Neural crest cell (in vitro differentiated cells): ENCODE measurements at places on chromosomes 1 and 21.

DNA sequence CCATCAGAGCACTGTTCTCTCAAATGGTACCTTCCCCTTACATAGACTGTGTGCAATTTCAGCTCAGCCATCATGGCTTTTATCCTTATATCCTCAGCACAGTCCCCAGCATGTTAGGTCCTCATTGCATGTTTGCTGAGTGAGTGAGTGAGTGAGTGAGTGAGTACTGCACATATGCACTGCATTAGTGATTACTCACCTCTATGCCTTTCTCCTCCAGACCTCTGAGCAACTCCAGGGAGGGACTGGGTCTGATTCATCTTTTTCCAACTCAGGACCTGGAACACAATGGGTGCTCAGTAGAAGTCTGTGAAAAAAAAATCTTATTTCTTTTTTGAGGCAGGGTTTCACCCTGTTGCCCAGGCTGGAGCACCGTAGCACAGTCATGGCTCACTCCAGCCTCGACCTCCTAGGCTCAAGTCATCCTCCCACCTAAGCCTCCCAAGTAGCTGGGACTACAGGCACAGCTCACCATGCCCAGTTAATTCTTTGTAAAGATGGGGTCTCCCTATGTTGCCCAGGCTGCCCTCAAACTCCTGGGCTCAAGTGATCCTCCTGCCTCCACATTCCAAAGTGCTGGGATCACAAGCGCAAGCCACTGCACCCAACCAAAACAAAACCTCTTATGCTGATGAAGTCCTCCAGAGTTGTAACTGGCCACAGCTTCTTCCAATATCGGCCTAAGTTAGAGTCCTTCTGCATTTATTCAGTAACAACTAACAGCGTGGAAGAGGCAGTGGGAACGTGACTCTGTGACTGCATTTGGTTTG, 23.7 kb downstream of the RNU5D-1 start:
- peaks cover 6% of the 10 kb centered on the region for H3K4me1 ChIP-seq
- peaks cover 10% of the 10 kb centered on the region for H3K27me3 ChIP-seq
- no peak overlapping the region for H3K4me3 ChIP-seq
- H3K36me3 ChIP-seq, result peaks cover 5% of the 10 kb centered on the region

GRCh38 chr1:32112806-32113375, 5.0 kb downstream of the KPNA6 start:
- H3K27ac ChIP-seq, result no peak overlapping the region
- H3K4me1 ChIP-seq, result peaks cover 31% of the 10 kb centered on the region
- no peaks in the 10 kb centered on the region for H3K27me3 ChIP-seq
- H3K4me3 ChIP-seq, result no peak overlapping the region
- DNase-seq, result no peak
- no peaks in the 10 kb centered on the region for H3K36me3 ChIP-seq

DNA sequence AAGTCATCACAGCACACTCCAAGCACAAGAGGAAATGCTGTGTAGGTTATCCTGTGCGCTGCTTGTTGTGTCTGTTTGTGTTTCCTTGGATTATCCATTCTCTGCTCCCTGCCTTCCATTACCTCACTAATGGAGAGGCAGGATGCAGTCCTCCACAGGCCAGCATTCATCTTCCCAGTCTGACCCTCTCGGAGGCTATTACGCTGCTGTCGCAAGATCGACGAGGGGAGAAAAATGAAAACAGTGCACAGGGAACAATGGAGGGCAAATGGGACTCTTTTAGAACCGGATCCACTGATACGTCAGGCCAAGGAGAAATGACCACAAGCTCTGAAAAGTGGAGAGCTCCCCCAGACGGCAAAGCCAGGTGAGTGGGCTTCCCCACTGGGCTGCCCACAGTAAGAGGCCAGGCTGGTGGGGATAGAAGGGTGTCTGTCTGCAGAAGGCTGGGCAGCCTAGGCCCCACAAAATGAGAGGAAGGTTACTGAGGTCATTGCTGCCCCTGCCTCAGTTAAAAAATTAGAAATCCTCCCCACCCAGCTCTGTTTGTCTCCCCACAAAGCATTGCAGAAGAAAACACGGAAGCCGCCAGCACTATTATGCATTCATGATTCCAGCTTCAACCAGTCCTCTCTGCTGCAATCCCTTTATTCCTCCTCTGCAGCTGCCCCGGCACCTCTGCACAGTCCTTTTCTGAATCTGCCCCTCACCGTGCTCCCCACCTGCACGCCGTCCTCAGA, 21.7 kb downstream of the LRRN2 start:
- H3K4me3 ChIP-seq, result no peak overlapping the region
- H3K27ac ChIP-seq, result peak overlapping the region; percentile 4
- DNase-seq, result no peak
- no peaks in the 10 kb centered on the region for H3K27me3 ChIP-seq
- no peaks in the 10 kb centered on the region for H3K36me3 ChIP-seq
- peaks cover 16% of the 10 kb centered on the region for H3K4me1 ChIP-seq

GRCh38 chr1:54335011-54335754, 71.0 kb downstream of the SSBP3 start:
- no peaks in the 10 kb centered on the region for H3K27me3 ChIP-seq
- no peaks in the 10 kb centered on the region for H3K36me3 ChIP-seq
- peak overlapping the region; percentile 24 for H3K4me3 ChIP-seq
- H3K4me1 ChIP-seq, result peaks cover 63% of the 10 kb centered on the region
- DNase-seq, result no peak
- peak overlapping the region; percentile 90 for H3K27ac ChIP-seq
